ENCODE measurements at places on chromosomes 2 and 18.

DNA sequence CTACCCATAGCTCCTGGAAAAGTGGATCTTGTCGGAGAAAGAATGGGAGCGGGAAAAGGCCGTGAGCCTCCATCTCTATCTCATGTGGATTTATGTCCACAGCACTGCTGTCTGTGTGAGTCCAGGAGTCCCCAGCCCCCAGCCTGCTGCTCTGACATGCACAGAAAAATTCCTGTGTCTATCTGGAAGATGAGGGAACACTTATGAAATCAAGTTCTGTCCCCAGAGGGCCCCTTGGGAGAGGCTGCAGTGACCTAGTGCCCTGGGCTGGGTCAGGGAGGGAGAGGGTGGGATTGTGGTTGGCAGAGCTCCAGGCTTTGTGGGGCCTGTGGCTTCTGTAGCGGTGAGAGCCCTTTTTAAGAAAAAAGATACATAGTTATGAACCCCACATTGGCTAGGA, 37.6 kb downstream of the HJURP start:
- no peak for DNase-seq

- DNase-seq: no peak
Observed at GRCh38 chr2:83103613-83104012, 1355.5 kb downstream of the SUCLG1 start.

GRCh38 chr18:49691177-49691608, 122.1 kb downstream of the ACAA2 start:
- no peak for DNase-seq

GRCh38 chr18:59502274-59503175, 143.5 kb upstream of the LMAN1 start:
- DNase-seq: no peak

GRCh38 chr2:237980751-237981150, 13.9 kb downstream of the UBE2F start:
- no peak for DNase-seq
